ENCODE measurements at places on chromosomes 16 and 17. TPM values are rescaled to one million over a fixed set of nuclear protein-coding genes. Genes with fewer than 3 reads are reported as not detected.

CBX2 gene
- total RNA-seq, result 4.2 TPM

TBC1D28 gene
- total RNA-seq, result not detected

KARS1 gene
- 137 TPM for total RNA-seq

FGF11 gene
- 9.8 TPM for total RNA-seq

PDILT gene
- total RNA-seq, result not detected

- no peak for DNase-seq
These were observed 8.1 kb upstream of the TNFRSF13B start for GRCh38 chr17:16980061-16980460.

DNA sequence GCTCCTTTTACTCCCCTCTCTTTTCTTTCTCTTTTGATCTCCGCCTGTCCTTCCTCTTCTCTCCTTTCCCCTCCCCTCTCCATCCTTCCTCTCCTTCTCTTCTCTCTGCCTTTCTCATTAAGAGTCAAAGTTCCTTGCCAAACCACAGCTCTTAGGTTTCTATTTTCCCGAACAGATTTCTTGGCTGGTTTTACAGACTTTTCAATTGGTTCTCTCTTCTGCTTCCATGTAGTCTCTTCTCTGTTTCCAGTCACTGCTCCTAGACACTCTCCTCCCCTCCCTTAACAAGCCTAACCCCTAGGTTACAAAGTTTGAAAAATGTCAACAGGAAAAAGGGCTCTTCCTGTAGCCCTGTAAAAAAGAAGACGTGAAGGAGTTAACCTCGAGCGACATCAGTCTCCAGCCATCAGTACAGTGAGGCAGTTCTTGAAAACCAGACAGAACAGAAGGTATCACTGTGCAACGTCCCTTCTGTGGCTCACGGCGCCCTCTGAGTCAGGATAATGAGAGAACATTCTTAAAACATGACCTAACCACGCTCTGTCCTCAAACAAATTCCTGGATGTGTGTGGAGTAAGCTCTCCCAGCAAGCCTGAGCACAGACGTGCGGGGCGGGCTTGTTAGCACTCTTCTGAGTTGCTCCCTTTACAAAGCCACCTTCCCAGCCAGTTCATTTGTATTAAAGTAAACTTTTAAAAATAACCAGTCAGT is 11.6 kb upstream of the MARCHF10 start:
- DNase-seq, result peak; percentile 72

DNA sequence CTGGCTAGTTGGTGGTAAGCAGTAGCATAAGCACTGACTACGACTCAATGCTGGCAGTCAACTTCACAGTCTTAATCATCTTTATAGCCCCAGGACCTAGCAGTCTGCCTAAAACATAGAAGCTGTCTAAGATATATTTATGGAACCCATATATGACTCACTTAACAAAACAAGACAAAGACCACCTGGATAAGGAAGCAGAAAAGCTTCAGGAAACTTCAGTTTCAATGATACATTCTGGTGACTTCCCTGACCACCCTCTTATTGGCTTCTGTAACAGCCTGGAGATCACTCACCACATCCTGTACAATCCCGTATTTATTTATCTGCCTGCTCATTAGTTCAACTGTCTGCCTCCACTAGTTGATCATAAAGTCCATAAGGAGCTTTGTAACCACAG is 95.5 kb downstream of the PMP22 start:
- DNase-seq, result no peak

GRCh38 chr16:80369138-80369958 is 171.4 kb upstream of the DYNLRB2 start:
- DNase-seq, result peak; percentile 35

GRCh38 chr17:37174205-37174604 is 201.6 kb upstream of the C17orf78 start:
- no peak for DNase-seq

DNA sequence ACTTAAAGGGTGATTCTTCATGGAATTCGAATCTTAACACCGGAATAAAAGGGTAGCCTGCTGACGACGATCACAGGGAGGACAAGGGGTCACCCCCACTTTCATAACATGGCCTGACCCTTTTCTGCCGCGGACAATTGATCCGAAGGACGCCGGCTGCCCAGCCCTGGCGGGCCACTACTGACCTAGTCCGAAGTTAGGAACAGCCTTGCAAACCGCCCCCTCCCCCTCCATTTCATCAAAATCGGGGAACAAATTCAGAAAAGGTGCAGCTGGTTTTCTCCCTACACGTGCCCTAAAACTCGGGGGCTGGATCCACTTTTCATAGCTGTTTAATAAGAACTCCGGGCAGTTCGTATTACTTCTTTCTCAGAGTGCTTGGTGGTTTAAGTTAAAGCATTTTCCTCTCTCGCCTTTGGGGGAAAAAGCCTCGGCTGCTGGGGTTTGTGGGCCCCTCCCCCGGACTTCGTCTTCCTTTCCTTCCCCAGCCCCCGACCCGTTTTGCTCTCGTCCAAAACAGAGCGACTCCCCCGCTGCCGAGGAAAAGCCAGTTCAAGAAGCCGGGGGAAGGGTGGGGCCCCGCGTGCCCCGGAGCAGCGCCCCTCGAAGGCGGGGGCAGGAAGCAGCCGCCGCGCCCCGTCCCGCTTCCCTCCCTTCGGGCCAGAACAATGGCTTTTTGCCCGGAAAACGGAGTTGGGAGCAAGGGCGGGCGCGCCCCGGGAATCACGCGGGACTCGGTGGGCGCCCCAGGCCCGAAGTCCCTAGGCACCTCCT is 641 bp upstream of the CBX2 start:
- DNase-seq, result peak; percentile 76
